ENCODE measurements at places on chromosomes 7 and 10.

DNA sequence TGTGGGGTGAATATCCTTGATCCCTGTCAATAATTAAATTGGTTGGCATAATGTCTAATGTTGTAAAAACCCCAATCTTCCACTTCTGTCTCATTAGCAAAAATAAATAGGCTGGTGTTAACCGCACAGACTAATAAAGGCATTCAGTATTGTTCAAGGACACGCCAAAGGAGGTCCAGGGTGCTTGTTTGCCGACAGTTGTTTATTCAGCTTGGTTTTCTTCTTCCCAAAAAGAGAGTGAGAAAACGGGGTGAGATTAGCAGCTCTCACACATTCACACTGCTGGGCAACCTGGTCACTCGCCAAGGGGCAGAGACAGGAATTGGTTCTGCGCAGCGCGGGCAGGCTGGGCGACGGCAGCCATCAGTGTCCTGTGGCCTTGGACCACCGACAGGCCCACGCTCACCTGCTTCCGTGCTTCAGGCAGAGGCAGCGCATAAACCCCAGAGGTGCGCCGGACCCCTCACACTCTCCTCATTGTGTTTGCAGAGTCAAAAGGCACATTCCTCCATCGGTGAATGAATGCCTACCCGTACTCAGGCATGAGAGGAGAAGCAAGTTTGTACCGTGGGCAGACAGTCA is 26.2 kb upstream of the LMBR1 start:
- no peak for DNase-seq

DNA sequence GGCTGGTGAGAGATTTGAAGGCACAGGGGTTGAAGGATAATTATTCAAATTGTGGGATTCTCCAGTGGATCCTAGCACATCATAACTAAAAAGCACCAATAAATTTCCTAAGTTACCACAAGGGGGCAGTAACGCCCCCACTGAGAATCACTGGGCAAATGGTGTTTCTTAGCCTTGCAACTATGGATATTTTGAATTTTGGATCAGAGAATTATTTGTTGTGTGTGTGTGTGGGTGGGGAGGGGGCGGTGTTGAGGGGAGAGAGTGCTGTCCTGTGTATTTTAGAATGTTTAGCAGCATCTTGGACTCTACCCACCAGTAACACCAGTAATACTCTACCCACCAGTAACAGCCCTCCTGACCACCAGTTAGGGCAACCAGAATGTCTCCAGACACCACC is 63.3 kb upstream of the PRKG1 start:
- DNase-seq, result peak; percentile 41

- DNase-seq, result no peak
These were observed 189.2 kb downstream of the C7orf25 start for GRCh38 chr7:42722716-42723115.

DNA sequence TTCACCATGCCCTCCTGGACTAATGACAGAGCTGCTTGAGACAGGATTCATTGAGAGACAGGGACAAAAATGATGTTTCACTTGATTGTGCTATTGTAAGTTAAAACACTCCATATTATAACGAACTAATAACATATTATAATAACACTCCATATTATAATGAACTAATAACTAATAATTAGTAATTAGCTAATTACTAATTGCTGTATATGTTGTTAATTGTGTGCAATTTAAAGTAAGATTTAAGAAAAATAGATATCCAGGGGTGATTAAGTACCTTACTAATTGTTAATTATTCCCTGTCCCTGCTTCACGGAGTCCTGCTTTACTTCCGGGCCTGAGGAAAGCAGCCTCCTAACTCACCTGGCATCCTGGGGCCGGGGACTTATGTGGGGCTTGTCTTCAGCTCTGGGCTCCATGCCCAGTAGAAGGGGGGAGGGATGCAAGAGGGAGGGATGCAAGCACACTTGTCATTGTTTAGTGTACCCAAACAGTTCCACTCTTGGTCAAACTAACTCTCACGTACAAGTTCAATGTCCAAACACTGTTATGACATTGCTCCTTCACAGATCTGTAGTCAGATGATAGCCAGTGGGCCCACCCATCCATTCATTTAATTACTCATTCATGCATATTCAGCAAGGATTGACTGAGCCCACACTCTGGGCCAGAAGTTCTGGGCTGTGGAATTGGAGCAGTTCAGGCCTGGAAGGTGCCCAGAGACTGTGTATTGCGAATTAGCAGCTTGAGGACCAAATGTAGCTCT is 53.8 kb downstream of the COL13A1 start:
- no peak for DNase-seq

DNA sequence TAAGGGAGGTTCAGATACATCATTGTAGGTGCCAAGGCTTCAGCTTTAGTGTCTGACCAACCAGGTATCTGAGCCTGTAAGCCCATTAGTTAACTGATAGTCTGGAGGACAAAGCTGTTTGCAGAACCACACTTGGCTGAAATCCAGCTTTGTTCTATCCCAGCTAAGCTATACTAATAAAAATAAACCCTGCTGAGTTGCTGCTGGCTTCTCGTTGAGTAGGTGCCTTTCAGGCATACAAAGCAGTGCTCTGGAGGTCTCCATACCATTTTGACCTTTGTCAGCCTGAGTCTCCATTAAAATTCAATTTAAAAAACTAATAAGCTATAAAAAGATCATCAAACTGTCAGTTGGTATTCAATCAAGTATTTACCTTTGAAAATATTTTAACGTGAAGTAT is 22.0 kb downstream of the CDCA7L start:
- no peak for DNase-seq

GRCh38 chr10:133158756-133159610 is 1.0 kb upstream of the KNDC1 start:
- DNase-seq, result no peak

DNA sequence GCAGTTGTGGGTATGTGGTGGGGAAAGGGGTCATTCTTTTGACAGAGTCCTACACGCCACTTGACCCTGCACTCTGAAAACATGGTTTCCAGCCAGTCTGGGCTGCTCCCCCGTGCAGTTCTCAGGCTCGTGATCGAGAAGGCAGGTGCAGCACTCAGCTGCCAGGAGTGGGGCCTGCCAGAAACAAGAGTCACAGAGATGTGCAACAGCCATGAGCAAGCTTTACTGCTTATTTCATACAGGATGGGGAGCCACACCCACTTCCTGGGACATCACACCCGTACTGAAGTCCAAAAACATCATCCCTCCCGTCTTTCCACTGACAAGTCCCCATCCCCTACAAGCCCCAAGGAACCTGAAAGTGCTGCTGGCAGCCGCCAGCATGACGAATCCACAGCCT is 9.3 kb downstream of the ATG9B start:
- no peak for DNase-seq

Data from right hindlimb (tissue), 1 donor.